ENCODE measurements at places on chromosomes 4 and X.

DNA sequence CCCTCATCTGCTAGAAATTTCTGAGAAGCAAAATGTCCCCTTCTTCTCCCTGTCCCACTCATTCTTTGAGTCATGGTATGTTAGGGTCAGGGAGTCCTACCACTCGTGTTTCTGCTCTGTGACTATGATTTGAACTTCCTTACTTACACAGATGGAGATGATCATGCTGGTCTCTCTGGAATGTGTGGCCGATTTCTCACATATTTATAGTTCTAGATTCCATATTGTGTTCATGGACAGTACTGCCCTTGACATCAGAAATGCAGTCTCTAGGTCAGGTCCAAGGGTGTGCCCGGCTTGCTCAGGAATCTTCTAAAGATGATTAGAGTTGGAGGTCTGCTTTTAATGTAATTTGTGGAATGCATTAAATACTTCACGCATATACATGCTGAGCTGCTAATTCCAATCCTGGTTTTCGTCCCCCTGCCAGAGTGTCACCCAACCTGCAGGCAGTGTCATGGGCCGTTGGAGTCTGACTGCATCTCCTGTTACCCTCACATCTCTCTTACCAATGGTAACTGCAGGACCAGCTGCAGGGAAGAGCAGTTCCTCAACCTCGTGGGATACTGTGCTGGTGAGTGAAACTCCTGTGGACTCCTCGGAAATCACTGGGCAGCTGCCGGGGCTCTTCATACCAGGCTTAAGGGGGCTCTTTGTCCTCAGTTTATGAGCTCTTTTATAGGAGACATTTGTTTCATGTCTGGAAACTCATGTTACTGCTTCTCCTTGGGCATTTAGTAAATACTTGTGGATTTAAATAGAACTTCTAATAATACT, 214.1 kb upstream of the ANXA3 start:
- DNase-seq, result no peak

DNA sequence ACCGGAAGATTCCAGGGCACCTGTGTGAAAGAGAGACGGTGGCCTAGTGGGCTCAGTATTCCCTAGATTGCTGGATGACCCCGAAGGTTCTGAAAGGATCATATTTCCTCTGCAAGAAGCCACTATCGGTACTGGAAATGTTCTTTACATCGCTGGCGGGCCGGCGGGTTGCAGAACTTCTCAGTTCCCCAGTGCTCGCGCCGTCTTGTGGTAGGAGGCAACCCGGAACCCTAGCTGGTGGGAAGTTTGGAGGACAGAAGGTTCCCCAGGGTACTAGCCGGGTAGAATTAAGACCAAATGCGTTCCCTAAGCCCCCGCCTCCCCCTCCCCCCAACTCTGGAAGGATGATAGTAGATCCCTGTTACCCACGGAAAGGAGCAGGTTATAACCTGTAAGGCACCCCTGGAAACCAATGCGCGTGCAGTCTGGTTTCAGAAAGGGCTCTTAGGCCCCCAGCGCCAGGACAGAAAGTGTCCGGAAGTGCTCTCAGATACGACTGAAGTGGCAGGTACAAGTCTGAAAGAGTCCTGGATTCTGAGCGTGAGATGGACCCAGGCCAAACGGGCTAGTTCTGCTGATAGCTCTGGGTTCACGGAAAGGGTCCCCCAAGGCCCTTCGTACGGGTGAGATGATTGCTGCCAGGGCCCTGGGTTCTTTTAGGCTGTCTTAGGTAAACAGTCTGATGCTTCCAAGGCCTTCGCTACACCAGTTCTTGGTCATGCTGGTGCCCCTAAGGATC, 61.7 kb upstream of the DCAF8L1 start:
- DNase-seq, result no peak

DNA sequence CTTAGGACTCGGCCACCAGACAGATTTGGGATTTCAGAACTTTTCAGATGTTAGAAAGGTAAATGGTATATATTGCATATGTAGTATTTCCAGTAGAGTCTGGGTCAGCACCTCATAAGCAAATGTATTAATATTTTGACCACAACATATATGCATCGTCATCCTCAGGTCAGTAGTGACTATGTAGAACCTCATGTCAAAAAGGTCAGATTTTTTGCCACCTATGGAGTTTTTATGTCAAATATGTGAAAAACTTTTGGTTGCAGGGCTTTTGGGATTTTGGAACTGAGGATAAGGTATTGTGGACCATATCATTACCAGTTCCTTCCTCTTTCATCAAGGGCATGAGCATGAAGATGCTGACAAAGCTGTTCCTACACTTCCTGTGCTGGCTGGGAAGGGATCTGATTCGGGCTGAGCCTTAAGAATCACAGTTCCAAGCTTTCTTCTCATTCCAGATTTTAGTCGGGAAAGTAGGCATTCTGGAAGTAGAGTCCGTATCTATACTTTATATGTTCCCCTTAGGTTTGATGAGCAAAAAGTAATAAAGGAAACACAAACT, 183.0 kb upstream of the PGRMC2 start:
- DNase-seq, result no peak

- no peak for DNase-seq
These were observed 41.1 kb upstream of the WDR1 start for GRCh38 chr4:10157478-10158332.

- DNase-seq, result no peak
These were observed 46.5 kb downstream of the TMA16 start for GRCh38 chr4:163540977-163541376.

- no peak for DNase-seq
These were observed 27.8 kb downstream of the TCEAL1 start for GRCh38 chrX:103656617-103657016.

DNA sequence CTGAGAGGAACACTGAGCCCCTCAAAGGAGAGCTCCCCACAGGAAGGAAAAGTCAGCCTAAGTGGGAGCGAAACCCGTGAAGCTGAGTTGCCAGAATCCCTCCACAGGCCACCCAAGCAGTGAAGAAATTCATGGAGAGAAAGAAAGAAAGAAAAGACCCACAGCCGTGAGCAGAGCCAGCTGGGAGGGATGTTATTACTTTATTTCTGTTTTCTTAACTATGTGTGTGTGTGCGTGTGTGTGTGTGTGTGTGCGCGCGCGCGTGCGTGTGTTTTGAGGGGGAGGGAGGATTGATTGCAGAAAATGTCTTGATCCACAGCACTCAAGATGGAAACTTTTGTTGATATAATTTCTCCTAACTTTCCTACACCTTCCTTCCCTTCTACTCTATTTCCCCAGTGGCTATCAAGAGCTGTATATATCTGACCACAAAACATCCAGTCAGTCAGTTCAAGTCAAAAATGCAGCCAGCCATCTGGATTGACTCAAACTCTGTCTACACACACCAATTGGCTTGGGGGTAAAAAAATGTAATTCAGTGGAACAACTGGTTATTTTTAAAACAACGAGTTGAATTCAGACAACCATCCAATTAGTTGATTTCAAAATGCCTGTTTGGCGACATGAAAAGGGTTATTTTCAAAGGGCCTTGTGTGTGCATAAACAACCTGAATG, 13.8 kb upstream of the GPC3 start:
- no peak for DNase-seq

DNA sequence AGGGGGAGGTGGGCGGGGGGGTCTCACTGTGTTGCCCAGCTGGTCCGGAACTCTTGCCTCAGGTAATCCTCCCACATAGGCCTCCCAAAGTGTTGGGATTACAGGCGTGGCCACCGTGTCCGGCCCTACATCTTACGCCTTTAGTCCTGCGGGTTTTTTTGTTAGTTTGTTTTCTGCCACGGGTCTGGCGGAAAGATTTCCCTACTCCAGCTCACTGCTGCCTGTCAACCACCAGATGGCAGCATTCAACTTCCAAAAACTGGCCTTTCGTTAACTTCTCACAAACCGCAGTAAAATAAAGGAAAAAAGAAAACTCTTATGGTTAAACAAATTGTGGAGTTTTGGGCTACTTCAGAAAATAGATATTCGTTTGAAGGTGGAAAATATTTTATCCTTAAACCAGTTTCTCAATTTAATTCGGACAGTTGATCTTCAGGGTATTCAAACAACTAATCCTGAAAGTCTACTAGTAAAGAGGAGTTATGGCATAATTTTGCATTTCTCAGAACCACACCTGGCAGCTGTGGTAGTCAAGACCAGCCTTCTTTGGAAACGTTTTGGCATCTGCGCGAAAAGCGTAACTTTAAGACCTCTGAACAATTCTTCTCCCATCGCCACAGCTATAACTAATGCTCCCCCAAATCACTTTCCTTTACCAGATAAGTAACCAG, 41.1 kb downstream of the LUZP4 start:
- DNase-seq, result no peak

DNA sequence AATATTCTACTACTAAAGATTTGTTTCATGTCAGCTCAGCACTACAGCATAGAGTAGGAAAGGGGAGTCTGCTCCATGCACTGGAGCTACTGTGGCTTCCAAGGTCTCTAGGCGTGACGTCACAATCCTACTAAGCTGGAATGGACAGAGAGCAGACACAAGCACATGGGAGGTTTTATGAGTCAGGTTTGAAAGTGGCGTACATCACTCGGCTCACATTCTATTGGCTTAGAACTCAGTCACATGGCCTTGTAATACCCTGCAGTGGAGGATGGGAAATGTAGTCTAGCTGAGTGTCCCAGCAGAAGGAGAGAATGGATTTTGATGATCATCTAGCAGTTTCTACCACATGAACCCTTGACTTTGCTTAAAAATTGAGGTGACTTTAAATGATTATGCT, 624.8 kb upstream of the ATOH1 start:
- no peak for DNase-seq

DNA sequence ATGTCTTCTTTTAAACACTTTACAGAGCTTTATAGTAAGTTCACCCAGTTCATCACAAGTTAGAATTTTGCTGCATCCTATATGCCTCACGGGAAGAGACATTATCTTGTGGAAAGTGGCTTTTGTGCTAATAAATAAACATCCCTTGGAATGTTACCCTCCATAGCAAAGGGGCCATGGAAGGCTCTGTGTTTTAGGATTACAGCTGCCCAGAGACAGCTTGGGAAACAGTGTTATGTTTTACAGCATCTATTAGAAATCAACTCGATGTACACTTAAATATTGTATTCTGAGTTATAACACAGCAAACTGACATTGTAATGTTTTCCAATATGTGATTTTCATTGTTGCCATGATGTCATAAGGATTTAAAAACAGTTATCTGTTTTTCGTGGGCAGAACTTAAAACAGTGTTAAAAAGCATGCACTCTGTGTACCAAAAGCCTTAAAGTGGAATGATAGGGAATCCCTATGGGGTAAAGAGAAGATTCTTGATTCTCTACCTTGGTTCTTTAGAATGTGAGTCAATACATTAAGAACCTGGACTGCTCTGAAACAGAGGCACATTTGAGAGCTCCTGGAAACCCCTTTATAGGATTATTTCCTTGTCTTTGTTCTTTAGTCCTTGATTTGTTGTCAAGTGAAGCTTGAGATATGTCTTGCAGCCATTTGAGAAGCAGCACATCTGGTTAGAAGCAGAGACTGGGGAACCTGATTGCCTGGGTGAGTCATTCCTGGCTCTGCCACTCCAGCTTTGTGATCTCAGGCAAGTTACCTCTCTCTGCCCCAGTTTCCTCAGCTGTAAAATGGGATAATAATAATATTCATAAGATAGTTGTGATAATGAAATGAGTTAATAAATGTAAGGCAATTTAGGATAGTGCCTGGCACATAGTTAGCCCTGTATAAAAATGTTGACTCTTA, 41.6 kb downstream of the ARHGAP10 start:
- DNase-seq, result no peak

All from pancreas (tissue), 10 donors.